ENCODE measurements at places on chromosomes 6 and 20.

DNA sequence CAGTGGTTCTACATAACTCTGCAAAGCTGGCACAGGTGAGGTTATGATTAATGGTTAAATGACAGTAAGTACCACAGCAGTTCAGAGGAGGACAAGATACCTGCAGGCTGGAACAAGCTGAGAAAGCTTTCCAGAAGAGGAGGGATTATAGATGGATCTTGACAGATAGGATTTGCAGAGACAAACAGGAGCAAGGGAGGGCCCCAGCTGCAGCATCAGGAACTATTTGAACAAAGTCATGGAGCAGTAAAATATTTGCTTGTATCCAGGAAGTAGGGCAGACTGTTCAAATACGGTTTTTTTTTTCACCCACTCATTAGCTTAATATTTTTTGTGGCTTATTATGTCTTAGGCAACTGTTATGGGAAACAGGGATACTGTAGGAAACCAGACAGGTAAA, 144.4 kb upstream of the MAN1A1 start:
- DNase-seq = no peak

- DNase-seq = no peak
Measured at GRCh38 chr6:136611746-136612145, 61.5 kb upstream of the MAP7 start.

- DNase-seq = no peak
Measured at GRCh38 chr6:123276546-123276980, 280.5 kb downstream of the CLVS2 start.

DNA sequence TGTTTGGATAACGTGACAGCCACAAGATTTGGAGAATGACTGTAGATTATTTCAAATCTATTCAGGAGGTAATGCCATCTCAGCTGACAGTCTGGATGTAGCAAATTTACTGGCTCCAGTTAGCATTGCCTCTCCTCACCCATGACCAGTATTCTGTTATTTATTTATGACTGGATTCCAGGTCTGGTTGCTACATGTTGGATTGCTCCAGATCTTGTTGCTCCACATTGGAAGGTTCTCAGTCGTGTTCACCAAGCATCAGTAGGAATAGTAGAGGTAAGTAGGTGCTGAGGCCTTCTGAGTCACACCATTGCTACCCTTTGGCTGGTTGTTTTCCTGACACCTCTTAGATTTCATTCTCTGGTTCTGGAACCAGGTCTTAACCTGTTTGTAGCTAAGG, 69.5 kb upstream of the ELOVL5 start:
- no peak for DNase-seq

GRCh38 chr6:6414931-6415330, 94.5 kb upstream of the F13A1 start:
- no peak for DNase-seq

DNA sequence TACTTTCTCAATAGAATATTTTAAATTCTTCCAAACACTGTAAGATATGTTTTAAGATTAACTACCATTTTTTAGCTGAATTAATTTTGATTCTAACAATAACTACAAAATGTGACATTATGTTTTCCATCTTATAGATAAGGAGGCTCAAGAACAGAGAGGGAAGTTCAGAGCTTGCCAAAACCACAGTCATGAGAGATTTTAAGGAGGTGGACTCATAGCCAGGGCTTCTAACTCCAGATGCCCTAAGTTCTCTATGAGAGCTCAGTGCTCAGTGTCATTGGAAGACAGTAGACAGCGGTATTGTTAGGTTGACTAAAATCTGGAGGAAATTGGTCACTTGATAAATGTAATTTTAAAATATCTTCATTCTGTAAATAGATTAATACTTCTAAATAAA, 144.2 kb downstream of the PACRG start:
- no peak for DNase-seq

GRCh38 chr20:61092251-61092650, 159.8 kb upstream of the CDH4 start:
- peak; percentile 88 for DNase-seq

DNA sequence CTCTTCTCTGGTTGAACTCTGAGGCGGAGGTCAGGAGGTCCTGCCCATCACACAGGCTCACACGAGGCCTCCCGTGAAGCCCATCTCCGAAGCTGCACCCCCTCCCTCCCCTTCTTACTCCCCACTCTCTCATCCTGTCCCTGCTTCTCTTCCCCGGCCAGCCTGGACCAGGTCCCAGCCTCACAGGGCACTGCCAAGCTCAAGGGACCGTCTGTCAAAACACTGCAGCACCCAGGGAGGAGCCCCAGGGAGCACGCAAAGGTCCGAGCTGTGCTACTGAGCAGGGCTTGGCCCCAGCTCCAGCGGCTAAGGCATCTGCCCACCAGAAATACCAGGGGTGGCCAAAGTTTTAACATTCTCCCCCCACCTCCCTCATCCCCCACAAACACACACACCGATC, 70.0 kb downstream of the PSMG4 start:
- DNase-seq = no peak

GRCh38 chr20:57065646-57066045, 200.8 kb downstream of the BMP7 start:
- DNase-seq = no peak

All from NCI-H187 treated with DMSO at 0.1 percent for 48 hours (cell line).